A549 treated with ZK216348 at 1 μM for 4 hours (cell line): ENCODE measurements at places on chromosomes 4 and X. TPM values are rescaled to one million over a fixed set of nuclear protein-coding genes. Genes with fewer than 3 reads are reported as not detected.

ASB9 gene
- 18.4 to 21.6 TPM (median 19.7 TPM) in 5 replicates for total RNA-seq

ANKRD37 gene
- 1.8 to 4.1 TPM (median 3.4 TPM) in 5 replicates for total RNA-seq

CLRN2 gene
- total RNA-seq = not detected in 5 replicates

TRIM61 gene
- not detected in 5 replicates for total RNA-seq

HPGD gene
- total RNA-seq = 62.1 to 80.8 TPM (median 68.2 TPM) in 5 replicates

CYTL1 gene
- not detected in 5 replicates for total RNA-seq

CFAP47 gene
- total RNA-seq = not detected in 5 replicates

RAB39B gene
- total RNA-seq = 0.63 to 0.78 TPM (median 0.69 TPM) in 5 replicates

ADGRG4 gene
- not detected in 5 replicates for total RNA-seq

VSIG1 gene
- total RNA-seq = 0.33 to 0.59 TPM (median 0.47 TPM) in 5 replicates

UGT2B28 gene
- total RNA-seq = not detected in 5 replicates

ADAM29 gene
- not detected in 5 replicates for total RNA-seq

ATP1B4 gene
- not detected in 5 replicates for total RNA-seq

CXCL11 gene
- not detected in 5 replicates for total RNA-seq

CD38 gene
- 8.9 to 13.8 TPM (median 11.2 TPM) in 5 replicates for total RNA-seq

SAGE1 gene
- 0.05 TPM in 1 of 5 replicates, not detected in the others for total RNA-seq

SORBS2 gene
- total RNA-seq = 0.27 to 0.97 TPM (median 0.69 TPM) in 4 of 5 replicates, not detected in the other

FGB gene
- total RNA-seq = 12.6 to 21.1 TPM (median 18.6 TPM) in 5 replicates

FGFBP2 gene
- 0.12 to 0.24 TPM in 2 of 5 replicates, not detected in the others for total RNA-seq

HSFX3 gene
- total RNA-seq = not detected in 5 replicates

SSX3 gene
- not detected in 5 replicates for total RNA-seq

SULT1B1 gene
- 0.02 TPM in 1 of 5 replicates, not detected in the others for total RNA-seq

PNMA6F gene
- not detected in 5 replicates for total RNA-seq

KCNIP4 gene
- not detected in 5 replicates for total RNA-seq

TASL gene
- total RNA-seq = not detected in 5 replicates

MAGEA2B gene
- total RNA-seq = 0.12 to 0.21 TPM in 2 of 5 replicates, not detected in the others

SYTL5 gene
- total RNA-seq = 0.16 to 0.40 TPM (median 0.31 TPM) in 5 replicates

PDZD11 gene
- total RNA-seq = 82.1 to 95.5 TPM (median 93.4 TPM) in 5 replicates

TMEM35A gene
- not detected in 5 replicates for total RNA-seq

PRRG3 gene
- not detected in 5 replicates for total RNA-seq

GLOD5 gene
- not detected in 5 replicates for total RNA-seq

SPIN2B gene
- total RNA-seq = 8.5 to 11.0 TPM (median 9.6 TPM) in 5 replicates

ZNF674 gene
- total RNA-seq = 2.6 to 3.6 TPM (median 2.9 TPM) in 5 replicates

ZNF157 gene
- total RNA-seq = 0.06 to 0.15 TPM (median 0.07 TPM) in 3 of 5 replicates, not detected in the others

PDCL2 gene
- total RNA-seq = not detected in 5 replicates

SUV39H1 gene
- 17.4 to 24.2 TPM (median 23.1 TPM) in 5 replicates for total RNA-seq

CENPU gene
- total RNA-seq = 22.4 to 30.3 TPM (median 23.7 TPM) in 5 replicates

RS1 gene
- not detected in 5 replicates for total RNA-seq

OTUD6A gene
- not detected in 5 replicates for total RNA-seq

XAGE1B gene
- total RNA-seq = 160 to 278 TPM (median 228 TPM) in 5 replicates

FGFRL1 gene
- 10.8 to 25.7 TPM (median 23.0 TPM) in 5 replicates for total RNA-seq

CENPI gene
- 8.2 to 14.1 TPM (median 12.5 TPM) in 5 replicates for total RNA-seq

GASK1B gene
- 0.15 to 0.73 TPM (median 0.28 TPM) in 5 replicates for total RNA-seq

CXCL8 gene
- total RNA-seq = 3.6 to 20.1 TPM (median 9.4 TPM) in 5 replicates

TLR10 gene
- 0.06 TPM in 1 of 5 replicates, not detected in the others for total RNA-seq

THAP9 gene
- total RNA-seq = 1.2 to 2.2 TPM (median 2.0 TPM) in 5 replicates

MAGEA2 gene
- total RNA-seq = not detected in 5 replicates

PCDH11X gene
- 0.04 TPM in 1 of 5 replicates, not detected in the others for total RNA-seq

GRPR gene
- total RNA-seq = 0.08 to 0.13 TPM in 2 of 5 replicates, not detected in the others

IL2RG gene
- total RNA-seq = 0.09 to 0.21 TPM (median 0.18 TPM) in 3 of 5 replicates, not detected in the others

VEGFC gene
- 11.2 to 13.1 TPM (median 12.5 TPM) in 5 replicates for total RNA-seq

BEX2 gene
- total RNA-seq = 6.3 to 14.1 TPM (median 8.3 TPM) in 5 replicates

RENBP gene
- 0.38 TPM in 1 of 5 replicates, not detected in the others for total RNA-seq

FREM3 gene
- total RNA-seq = not detected in 5 replicates

HSFX2 gene
- total RNA-seq = 0.20 to 0.30 TPM in 2 of 5 replicates, not detected in the others

PASD1 gene
- not detected in 5 replicates for total RNA-seq

TRPC5OS gene
- not detected in 5 replicates for total RNA-seq

NDUFC1 gene
- 67.1 to 81.5 TPM (median 71.0 TPM) in 5 replicates for total RNA-seq
